ENCODE measurements at places on chromosomes 6 and 20. TPM values are rescaled to one million over a fixed set of nuclear protein-coding genes. Genes with fewer than 3 reads are reported as not detected.

GRCh38 chr20:13530146-13530545 is 108.6 kb downstream of the TASP1 start:
- H3K27ac ChIP-seq: no peak overlapping the region
- no peak overlapping the region for H3K4me3 ChIP-seq
- no peaks in the 10 kb centered on the region for H3K27me3 ChIP-seq
- no peaks in the 10 kb centered on the region for H3K36me3 ChIP-seq
- H3K4me1 ChIP-seq: no peaks in the 10 kb centered on the region

DNA sequence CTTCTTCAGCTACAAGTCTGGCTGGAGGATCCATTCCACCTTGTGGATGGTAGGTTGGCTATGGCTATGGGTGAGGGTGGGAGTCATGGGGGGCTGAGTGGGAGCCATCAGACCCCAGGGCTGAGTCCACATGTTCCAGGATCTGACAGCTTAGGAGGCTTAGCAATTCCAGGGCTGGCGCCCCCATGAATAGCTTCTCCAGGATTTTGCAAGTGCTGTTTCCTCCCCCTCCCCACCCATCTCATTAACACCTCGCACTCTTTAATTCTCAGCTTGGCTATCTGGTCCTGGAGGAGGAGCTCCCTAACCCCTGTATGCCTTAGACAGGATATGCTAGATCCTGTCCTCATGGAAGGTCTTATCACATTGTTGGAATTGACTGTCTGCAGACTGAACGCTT is 39.0 kb upstream of the ANGPT4 start:
- no peaks in the 10 kb centered on the region for H3K36me3 ChIP-seq
- H3K27ac ChIP-seq: no peak overlapping the region
- DNase-seq: no peak
- H3K27me3 ChIP-seq: peaks cover 66% of the 10 kb centered on the region
- no peaks in the 10 kb centered on the region for H3K4me1 ChIP-seq
- no peak overlapping the region for H3K4me3 ChIP-seq

GRCh38 chr20:37947943-37948342 is 45.0 kb downstream of the VSTM2L start:
- no peaks in the 10 kb centered on the region for H3K27me3 ChIP-seq
- no peaks in the 10 kb centered on the region for H3K4me1 ChIP-seq
- H3K27ac ChIP-seq: no peak overlapping the region
- no peaks in the 10 kb centered on the region for H3K36me3 ChIP-seq
- DNase-seq: no peak

GRCh38 chr6:112122756-112123155 is 35.4 kb downstream of the FAM229B start:
- no peak overlapping the region for H3K27ac ChIP-seq
- no peaks in the 10 kb centered on the region for H3K27me3 ChIP-seq
- no peaks in the 10 kb centered on the region for H3K4me1 ChIP-seq

GRCh38 chr20:48607544-48607865 is 220.3 kb downstream of the PREX1 start:
- H3K36me3 ChIP-seq: no peaks in the 10 kb centered on the region
- H3K27ac ChIP-seq: no peak overlapping the region
- DNase-seq: no peak

DNA sequence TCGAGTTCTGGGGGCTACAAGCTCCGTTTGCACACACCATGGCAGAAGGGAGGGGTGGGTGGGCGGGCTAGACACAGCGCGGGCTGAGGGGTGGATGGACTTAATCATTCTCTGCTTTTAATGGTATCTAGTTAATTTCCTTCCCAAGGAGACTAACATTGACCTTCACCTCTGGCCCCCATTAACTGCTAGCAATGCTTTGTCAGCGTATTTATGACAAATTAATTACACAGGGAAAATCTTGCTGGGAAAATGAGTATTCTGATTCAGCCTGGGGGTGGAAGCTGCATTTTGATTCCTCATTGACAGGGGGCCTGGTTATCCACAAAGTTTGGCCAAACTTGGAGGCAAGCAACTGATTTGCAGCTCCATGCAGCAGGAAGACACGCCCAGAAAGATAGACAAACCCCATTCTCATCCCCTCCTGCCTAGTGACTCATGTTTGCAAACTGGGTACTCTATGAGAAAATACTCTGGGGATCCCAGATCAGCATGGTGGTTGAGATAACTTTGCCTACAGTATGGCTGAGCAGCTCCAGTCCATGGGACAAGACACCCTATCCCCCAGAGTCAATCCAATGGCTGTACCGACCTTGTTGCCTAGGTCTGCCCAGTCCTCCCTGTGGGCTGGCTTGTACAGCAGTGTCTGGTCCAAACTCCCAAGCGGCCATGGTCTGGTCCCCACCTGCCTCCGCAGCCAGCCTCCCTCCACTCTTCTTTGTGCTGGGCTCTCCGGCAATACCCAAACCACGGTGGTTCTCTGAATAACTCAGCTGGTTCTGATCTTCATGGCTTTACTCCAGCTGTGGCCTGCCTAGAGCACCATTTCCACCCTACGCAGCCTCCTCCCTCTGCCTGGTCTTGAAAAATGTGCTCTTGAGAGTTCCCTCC is 19.7 kb downstream of the ZBP1 start:
- no peak overlapping the region for H3K27ac ChIP-seq
- H3K4me1 ChIP-seq: peaks cover 9% of the 10 kb centered on the region
- no peaks in the 10 kb centered on the region for H3K36me3 ChIP-seq
- DNase-seq: peak; percentile 3
- no peak overlapping the region for H3K4me3 ChIP-seq

DNA sequence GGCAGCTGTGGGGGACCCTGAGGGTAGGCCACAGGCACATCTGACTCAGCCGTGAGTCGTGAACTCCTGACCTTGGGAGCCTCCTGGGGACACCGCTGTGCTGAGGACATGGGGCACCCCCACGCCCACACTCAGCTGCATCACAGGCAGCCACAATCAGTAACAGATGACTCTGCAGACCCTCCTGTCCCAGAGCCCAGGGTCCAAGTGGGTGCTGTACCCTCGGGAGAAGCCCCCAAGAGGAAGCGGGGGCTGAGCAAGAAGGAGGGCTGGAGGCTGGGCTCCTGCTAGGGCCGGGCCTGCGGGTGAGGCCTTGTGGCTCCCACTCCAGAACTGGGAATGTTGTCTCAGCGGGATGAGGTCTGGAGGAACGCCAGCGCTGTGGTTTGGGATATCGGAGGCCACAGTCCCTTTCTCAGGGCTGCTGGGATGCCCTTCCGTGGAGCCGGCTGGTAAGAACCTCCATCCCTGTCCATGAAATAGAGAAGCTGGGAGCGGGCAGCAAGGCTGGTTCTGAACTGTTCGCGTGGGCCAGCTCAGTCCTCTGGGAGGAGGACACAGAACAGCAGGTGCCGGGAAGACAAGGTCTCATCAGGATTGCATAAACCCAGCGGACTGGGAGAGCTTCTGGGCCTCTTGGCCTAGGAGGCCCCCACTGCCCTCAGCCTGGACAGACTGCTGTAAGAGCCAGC is 3.1 kb upstream of the LAMA5 start:
- H3K27ac ChIP-seq: no peak overlapping the region
- peak; percentile 59 for DNase-seq
- no peak overlapping the region for H3K4me3 ChIP-seq
- no peaks in the 10 kb centered on the region for H3K36me3 ChIP-seq
- H3K27me3 ChIP-seq: no peaks in the 10 kb centered on the region

- H3K27ac ChIP-seq: no peak overlapping the region
- H3K36me3 ChIP-seq: no peaks in the 10 kb centered on the region
- no peak overlapping the region for H3K4me3 ChIP-seq
- no peaks in the 10 kb centered on the region for H3K27me3 ChIP-seq
- DNase-seq: no peak
These were observed 68.2 kb downstream of the TBC1D7 start for GRCh38 chr6:13260101-13260598.

DNA sequence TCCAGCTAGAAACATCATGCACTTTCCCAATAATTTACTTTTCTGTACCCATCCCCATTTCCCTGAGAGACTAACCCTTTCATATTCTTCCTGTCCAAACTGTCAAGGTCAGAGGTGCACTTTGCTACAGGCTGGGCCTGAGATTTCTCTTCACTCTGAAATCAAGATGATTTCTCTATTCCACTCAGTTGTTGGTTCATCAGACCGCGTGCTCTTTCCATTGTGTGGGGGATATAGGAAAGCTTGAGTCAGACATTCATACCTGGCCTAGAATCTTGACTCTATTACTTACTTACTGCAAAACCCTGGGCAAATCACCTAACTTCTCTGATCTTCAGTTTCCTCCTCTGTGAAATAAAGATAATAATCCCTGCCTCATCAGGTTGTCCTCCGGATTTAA is 4.7 kb upstream of the ZDHHC14 start:
- no peak for DNase-seq
- H3K4me1 ChIP-seq: no peaks in the 10 kb centered on the region
- no peaks in the 10 kb centered on the region for H3K36me3 ChIP-seq
- H3K27ac ChIP-seq: no peak overlapping the region

The GLP1R gene
- 0.85 TPM for total RNA-seq

The SNPH gene
- total RNA-seq: 6.6 TPM

The BNIP5 gene
- not detected for total RNA-seq

The MICB gene
- total RNA-seq: 0.99 TPM

The FAM209B gene
- total RNA-seq: not detected

The XRN2 gene
- 39.1 TPM for total RNA-seq

The GPR6 gene
- total RNA-seq: not detected

The EFCAB8 gene
- 0.58 TPM for total RNA-seq
